ENCODE measurements at places on chromosomes 3 and 15.

DNA sequence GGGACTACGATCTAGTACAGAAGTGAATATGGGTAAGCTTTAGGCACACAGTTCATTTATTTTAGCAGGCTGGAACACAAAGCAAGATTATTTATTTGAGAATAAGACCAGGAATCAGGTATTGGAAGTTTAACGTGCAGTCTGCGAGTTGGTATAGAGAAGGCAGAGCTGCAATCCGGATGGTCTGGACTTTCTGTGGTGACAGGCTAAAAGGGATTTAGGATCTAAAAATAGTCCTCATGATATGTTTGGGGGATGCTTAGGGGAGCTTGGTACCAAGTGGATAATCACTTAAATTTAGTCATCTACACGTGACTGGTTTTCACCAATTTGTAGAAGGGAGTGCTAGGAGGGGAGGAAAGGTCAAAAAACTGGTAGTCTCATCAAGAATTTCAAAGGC lies 119.4 kb downstream of the DLG1 start:
- no peak for DNase-seq

DNA sequence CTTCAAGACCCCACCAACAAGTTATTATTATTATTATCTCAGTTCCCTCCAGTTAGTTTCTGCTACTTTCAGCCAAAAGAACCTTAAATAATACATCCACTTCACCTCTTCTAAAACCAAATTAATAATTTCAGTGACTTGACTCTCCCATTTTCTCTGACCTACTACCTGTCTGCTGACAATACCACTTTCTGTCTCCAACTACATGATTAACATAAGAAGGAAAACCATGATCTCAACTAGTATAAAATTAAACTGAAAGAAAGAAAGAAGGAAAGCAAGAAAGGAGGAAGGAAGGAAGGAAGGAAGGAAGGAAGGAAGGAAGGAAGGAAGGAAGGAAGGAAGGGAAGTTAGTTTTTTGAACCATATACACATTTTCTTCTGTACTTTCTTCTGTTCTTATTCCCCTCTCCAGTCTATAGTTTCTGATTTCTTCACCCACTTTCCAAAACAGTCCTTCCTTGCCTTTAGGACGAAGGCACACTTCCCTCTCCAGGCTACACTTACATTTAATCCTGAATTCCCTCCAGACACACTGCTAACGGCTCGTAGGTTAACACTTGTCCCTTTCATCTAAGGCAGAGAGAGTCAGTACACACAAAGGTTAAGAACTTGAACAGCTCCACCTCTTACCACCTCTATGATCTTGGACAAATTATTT lies 79.5 kb upstream of the GUCA1C start:
- no peak for DNase-seq

GRCh38 chr3:411226-411625 lies 214.7 kb downstream of the CHL1 start:
- no peak for DNase-seq

DNA sequence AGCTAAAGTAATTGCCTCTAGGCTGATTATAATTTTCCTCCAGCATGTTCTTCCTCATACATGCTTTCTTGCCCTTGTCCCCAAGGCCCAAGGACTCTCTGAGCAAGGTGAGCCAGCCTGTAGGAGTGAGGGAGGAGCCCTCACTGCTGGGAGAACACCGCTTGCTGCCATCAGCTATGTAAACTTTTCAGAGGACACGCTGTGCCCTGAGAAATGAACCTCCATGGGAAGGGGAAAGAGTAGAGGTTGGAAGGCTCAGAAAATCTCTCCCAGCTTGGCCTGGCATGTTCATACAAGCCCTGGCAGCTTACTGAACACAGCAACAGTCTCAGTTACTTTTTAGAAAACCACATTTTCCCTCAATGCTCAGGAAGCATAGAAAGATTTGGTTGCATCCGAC lies 103.0 kb upstream of the SLC24A5 start:
- no peak for DNase-seq

DNA sequence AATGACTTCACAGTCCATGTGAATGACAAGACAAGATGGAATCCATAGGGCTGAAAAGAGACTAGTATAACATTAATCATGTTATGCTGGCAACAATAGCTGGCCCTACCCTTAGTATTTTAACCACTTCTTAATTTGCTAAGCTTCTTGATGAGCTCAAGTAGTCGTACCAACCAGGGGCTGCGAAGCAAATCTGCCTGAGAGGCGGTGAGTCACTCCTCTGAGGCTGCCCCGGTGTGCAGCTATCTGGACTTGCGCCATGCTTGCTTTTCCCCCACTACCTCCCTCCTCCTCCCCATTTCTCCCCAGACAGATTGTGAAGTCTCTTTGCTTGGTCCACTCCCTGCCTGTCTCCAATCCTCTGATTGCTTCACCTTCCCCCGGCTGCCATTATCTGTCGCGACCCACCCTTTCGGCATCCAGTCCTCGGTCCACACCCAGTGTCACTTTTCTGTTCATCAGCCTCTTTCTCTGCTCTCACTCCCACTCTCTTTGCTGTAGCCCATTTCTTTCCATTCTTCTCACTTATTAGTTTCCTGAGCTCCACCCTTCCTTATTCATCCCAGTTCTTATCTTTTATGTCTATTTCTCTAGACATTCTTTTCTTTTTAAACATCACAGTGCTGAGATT lies 42.7 kb downstream of the DUT start:
- no peak for DNase-seq

DNA sequence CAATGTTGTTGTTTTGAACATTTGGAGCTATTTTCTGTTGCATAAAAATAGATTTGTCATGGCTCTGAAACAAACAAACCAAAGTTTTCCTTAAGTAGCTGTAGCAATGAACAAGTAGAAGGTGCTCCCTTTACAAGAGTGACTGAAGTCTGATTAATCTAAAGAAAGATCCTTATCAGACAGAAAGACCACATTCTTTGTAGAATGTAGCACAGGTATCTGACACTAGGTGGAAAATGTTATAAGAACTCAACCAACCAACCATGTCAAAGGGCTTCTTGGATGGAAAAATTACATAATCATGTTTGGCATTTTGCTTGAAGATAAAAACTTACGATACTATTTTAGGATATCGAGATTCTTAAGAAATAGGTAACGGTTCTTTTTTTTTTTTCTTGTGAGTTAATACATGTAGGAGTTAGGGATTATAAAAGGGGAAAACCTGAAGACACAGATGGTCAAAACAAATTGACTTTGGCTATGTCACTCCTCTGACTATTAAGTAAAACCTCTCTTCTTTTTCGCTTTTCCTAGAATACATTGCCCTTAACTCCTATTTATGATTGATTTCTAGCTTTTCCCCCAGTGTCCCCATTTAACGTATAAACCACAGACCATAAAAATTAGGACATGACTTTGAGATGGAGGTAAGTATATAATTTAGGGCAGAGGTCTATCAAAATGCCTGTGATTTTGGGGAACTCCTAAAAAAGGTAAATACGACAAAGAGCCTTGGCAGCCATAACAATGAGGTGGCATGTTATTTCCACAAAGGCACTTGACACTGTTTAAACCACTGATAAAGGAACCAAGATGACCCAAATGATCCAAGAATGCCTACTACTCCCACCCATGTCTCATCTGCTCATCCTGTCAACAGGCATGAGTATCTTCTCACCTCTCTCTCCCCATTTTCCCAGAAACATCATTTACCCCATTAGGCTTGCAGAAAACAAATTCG lies 72.0 kb downstream of the CCR4 start:
- no peak for DNase-seq

GRCh38 chr3:634511-634910 lies 437.9 kb downstream of the CHL1 start:
- DNase-seq = no peak

- DNase-seq = no peak
These were observed 38.4 kb upstream of the MEIS2 start for GRCh38 chr15:37138591-37139215.

GRCh38 chr3:160801386-160802118 lies 45.5 kb downstream of the PPM1L start:
- DNase-seq = no peak

DNA sequence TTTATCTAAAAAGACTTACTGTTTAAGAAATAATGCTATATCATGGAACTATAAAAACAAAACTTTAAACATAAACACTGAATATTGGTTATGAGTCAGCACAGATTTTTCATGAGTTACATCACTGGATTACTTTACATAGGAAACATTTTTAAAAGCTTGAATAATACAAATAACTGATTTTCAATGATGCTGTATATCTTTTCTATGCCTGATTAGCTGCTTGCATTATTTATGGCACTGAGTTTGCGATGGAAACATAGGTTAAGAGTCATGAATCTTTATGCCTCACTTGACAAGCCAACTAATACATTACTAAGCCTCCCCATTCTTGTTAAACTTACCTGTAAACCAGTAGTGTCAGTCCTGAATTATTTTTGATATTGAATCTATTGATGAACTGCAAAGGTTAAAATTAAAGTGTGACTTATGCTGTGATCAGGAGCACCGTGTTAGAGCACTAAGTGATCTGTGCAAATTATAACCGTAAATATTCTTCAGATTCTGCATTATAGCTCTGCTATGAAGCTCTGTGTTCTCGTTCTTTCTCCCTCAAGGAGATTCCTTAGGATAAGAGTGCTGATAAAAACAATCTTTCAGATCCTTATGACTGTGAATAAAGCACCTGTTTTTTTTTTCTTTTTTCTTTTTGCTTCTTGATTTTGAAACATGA lies 437.3 kb upstream of the BCHE start:
- DNase-seq = no peak

- peak; percentile 84 for DNase-seq
These were observed 18.3 kb upstream of the ATP8B4 start for GRCh38 chr15:50137330-50137761.

DNA sequence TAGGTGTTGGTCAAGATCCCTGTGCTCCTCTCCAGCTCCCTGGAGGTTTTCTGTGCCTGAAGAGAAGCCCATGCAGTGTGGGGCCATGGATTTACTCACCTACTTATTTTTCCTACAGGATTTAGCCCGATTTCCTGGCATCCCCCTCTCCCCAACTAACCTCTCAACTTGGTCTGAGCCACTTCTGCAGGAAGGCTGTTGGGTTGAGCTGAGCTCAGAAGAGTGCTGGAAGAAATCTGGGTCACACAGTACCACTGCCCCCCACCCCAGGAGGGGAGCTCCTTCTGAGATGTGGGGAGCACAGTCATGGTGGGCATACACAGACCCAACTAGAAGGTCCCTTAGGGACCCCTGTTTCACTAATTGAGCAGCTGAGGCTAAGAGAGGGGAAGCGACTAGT lies 34.4 kb upstream of the SLCO2A1 start:
- no peak for DNase-seq

GRCh38 chr3:66483409-66483906 lies 17.4 kb downstream of the LRIG1 start:
- DNase-seq = no peak

- no peak for DNase-seq
These were observed 102.6 kb upstream of the KLHL25 start for GRCh38 chr15:85897207-85897894.

DNA sequence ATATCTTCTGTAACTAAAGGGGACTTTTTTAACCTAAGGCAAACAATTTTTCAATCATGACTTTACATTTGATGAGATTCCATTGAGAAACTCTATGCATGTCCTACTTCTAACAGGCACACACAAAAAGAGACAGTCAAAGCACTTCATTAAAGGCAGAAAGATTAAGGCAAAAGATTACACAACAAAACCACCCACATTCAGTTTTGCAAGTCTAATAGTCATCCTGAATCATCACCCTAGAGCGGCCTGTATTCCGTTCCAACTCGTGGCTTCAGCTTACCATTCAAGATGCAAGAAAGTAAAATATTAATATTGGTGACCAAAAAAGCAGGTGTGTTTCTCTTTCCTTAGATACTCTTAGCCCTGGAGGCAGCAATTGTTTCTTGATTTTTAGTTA lies 205.9 kb downstream of the P3H2 start:
- peak; percentile 85 for DNase-seq

DNA sequence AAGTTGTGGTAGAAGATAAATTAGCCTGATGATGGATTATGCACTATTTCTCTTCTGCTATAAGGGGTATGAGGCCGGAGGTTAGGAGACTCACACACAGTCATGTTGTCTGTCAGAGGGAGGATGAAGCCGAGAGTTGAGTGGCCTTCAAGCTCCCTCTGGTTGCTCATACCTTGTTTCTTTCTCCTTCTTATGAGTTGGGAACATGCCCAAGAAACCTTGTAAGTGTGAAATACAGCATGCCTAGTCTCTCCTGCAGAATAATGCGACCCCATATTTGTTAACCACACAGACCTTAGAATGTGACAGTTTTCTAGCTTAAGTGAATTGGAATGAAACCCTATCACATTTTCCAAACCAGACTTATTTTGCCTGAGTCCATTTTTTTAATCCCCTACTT lies 366.7 kb downstream of the PTPRG start:
- DNase-seq = no peak

GRCh38 chr3:194124193-194124592 lies 11.8 kb upstream of the HES1 start:
- DNase-seq = no peak

DNA sequence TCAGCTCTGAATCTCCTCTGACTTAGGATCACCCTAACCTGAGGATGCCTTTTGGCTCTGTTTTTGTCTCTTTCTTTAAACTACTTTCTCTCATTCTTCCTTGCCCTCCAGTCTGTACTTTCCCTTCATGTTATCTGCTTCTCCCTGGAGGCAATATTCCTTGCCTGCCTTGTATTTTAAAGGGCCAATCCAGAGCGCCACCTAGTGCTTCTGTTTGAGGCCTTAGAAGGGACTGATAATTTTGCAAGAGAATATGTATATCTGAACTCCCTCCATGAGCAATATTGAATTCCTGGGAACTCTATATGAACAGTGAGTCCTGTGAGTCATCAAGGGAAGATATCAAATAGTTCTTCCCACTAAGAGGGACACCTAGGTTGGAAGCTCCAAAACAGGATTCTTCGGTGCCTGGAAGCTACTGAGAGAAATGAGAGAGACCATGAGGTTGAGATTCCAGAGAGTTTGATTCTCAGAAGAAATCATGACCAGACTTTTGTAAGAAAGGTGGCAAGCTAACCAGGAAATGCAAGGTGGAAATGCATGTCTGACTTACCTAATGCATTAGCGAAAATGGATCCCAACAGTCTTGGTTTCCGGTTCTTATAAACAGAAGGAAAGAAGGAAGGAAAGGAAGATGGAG lies 203.8 kb upstream of the CD96 start:
- DNase-seq = peak; percentile 29

GRCh38 chr15:84783493-84784251 lies 33.5 kb upstream of the ALPK3 start:
- DNase-seq = no peak

- DNase-seq = no peak
These were observed 70.3 kb downstream of the PHC3 start for GRCh38 chr3:170111147-170111771.

Data from AG04449 (cell line).